Right renal pelvis (tissue), 4 donors: ENCODE measurements at places on chromosomes 6 and 20.

DNA sequence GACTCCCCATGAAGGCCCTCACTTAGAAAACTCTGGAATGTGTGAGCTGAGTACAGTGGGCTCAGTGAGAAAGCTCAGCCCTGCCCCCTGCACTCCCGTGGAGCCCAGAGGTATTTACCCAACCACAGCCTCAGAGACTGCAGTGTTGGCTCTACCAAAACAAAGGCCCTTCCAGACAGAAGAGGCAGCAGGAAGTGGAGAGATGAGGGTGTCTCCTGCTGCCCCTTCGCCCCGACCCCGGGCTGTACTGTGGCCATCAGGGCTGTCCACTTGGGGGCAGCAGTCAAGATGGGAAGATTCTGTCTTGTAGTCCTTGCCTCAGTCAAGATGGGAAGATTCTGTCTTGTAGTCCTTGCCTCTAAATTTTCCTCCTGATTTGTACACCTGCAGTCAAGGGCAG lies 341.3 kb downstream of the TAF4 start:
- DNase-seq = no peak

DNA sequence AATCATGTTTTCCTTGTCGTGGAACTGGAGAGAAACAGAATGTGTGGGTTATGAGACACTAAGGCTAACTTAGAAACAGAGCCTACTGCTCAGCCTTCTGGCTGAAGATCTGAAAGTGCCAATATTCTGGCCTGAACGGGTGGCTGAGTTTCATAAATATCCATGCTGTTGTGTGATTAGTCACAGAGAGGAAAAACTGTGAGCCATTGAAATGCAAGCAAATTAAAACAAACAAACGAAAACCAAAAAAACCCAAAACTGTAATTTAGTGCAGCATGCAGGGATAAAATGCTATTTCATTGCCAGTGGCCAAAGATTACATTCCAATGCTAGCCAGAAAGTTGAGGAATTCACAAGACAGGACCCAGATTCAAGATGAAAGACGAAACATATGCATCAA lies 315.1 kb downstream of the UBE3D start:
- no peak for DNase-seq

- DNase-seq = no peak
Observed at GRCh38 chr20:30598460-30599230, 658.8 kb upstream of the DEFB115 start.

- no peak for DNase-seq
Observed at GRCh38 chr20:40741507-40742106, 52.6 kb upstream of the MAFB start.

DNA sequence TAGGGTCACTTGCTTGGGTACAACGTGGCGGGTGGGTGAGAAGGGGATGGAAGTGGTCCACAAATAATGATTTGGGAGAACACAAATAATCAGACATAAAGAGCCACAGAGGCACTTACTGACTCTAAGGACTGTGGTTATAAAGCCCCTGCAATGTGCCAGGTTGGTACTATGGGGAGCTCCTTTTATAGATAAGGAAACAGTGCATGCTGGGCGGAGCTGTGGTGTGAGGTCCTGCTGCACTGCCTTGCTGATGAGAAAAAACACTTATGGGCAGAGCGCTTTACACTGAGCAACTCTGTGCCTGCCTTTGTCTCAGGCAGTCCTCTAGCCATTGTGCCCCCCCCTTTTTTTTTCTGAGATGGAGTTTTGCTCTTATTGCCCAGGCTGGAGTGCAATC lies 29.1 kb upstream of the SCRT2 start:
- DNase-seq = no peak

DNA sequence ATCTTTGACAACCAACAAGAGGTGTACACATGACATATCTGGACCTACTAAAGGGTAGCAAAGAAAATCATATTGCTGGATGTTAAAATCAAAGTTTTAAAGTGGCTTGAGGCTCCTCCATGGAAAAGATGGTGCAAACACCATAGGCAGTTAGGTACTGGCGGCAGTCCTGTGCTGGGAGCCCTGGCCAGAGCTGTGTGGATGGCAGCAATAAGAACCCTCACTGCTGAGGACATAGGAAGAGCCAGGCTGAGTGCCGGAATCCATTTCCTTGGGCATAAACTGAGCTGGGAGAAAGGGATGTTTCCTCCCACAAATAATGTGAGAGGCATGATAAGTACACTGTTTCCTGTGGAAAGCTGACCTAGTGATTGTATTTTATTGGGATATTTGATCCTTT lies 89.9 kb downstream of the ARID1B start:
- no peak for DNase-seq

DNA sequence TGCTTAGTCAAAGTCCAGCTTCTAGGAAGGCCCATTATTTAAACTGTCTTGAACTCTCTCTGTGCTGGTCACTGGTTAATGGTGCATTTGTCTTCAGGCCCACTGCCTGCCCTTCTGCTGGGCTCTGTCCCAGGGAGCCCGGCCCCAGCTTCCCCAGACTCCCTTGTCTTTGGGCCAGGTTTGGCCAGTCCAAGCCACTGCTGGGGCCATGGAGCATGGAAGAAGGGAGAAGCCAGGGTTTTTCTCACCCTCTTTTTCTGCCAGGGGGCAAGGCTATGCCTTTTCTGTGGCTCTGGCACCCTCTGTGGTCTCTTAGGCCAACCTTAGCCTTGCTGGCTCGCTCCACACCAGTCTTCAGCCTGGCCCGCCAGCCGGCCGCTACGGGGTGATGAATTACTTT lies 390.0 kb upstream of the SULF2 start:
- DNase-seq = no peak

DNA sequence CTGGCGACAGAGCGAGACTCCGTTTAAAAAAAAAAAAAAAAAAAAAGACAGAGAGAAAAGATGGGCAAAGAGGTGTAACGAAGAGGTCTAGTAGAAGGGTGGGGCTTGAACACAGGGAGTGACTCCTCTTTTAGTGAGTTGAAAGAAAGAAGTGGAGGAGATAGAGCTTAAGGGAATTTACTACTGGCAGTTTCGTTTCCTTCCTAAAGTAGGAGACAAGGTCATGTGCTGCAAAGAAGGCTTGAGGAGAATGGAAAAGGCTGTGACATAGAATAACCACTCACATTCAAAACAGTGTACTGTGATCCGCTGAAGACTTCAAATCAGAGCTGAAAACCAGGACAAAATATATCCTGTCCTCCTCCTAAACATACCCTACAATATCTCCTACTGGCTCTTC lies 63.8 kb upstream of the EIF2S2 start:
- no peak for DNase-seq

DNA sequence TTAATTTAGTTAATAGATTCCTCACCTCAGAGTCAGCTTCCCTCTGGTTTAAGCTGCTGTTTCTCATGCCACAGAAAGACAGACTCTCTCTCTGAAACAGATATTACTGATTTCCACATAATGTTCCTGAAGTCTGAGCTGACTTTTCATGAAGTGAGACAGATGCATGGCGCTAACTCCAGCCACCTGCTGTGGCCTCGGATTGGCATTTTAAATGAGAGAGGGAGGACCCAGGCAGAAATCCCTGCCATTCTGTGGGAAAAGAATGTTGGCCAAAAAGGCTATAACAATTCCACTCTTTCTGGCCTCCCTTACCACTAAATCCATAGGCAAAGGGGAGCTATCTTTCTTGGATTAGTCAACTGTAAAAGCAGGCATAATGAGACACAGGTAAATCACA lies 354.1 kb upstream of the CDH4 start:
- DNase-seq = no peak

DNA sequence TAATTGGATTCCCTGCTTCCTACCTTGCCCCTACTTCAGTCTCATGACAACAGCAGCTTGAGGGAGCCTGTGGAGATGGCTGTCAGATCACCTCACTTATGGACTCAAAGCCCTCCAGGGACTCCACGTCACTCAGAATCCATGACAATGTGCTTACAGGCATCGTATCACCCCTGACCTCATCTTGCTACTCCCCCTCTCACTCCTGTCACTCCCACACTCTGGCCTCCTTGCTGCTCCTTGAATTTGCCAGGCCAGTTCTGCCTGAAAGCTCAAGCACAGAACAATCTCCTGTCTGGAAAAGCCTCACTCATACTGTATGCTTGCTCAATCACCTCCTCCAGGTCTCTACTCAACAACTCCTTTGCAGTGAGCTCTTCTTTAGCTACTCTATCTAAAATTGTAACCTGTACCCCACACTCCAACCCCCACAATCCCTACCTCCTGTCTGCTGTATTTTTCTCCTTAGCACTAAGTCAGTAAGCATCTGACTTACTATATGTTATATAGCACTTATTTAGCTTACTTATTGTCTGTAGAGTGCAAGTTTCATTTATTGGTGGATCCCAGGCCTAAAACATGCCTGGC lies 10.7 kb upstream of the GSTA4 start:
- no peak for DNase-seq

- DNase-seq = no peak
Observed at GRCh38 chr6:150619275-150619674, 19.6 kb downstream of the PLEKHG1 start.

DNA sequence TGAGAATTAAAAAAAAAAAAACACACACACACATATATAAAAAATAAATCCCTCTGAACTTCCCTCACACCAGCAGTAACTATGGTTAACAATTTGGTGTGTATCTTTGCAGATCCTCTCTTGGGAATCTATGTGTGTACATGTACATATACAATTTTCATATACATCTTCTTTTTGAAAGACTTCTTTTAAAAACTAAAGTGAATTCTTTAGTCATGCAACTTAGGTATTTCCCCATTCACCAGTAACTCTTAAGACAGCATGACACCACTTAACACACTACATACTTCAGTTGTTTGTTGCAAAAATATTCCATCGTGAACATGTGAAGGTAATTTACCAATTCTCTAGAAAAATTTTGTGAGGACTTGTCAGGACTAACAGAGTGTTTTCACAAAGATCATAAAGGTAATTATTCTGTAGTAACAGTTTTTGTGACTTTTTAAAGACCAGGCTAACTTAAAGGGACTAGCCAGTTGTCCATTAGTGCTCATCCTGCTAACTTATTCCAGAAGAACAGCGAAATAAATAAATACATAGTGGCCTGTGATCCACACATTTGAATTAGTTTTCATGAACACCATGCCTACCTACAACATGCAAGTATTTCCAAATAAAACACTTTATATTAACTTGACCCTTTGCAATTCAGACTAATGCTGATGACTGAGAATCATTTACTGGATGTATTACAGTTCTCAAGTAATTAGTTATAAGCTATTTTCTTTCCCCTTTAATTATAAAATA lies 12.1 kb downstream of the RBM39 start:
- DNase-seq = no peak

- no peak for DNase-seq
Observed at GRCh38 chr6:25617997-25618396, 34.0 kb upstream of the SCGN start.

GRCh38 chr6:33585403-33586107 lies 5.5 kb upstream of the BAK1 start:
- no peak for DNase-seq

DNA sequence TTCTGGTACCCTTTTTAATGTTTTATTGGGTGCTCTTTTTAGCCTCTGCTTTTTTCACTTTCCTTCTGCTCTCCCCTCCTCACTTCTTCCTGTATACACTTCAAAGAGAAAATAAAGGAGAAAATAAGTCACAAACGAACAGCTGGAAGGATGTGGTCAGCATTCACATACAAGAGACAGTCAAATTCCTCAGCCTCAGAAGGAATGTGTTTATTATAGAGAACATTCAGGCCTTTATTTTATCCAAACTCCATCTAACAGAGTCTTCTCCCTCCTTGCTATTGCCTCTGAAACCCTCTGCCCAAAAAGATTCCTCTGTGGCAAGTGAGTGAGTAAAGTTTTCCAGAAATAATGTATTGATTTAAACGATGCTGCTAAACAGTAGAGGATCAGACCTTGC lies 490.4 kb downstream of the FRK start:
- no peak for DNase-seq

DNA sequence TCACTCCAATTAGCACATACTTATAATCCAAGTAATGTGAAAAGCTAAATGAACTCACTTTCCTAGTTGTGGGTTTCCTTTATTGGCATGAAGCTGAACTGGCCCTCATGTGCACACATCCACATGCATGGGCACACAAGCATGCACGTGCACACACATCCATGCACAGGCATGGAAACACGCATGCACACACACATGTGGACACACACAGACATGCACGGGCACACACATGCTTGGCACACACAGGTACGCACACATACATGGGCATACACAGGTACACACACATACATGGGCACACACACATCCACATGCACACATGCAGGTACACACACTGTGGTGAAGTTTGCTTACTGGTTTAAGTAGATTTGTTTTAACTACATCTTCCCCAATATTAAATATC lies 23.8 kb downstream of the SYNDIG1 start:
- DNase-seq = no peak

DNA sequence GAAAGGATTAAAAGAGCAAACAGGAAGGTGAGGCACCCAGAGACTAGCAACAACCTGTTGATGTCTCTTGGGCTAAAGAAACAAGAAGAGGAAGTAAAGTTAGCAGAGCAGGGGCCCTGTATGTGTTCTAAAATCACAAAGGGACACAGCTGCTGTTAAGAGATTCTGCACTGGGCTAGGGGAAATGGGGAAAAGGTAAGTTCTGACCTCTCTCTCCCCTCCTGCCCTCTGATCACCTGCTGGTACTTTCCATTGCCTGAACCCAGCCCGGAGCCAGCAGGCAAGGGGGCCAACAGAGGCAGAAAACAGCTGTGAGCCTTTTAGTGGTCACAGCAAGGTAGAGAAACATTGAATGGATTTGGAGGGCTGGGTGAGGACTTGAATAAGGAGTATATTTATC lies 13.5 kb upstream of the CNR1 start:
- DNase-seq = no peak

- DNase-seq = peak; percentile 12
Observed at GRCh38 chr6:134379076-134379475, 61.2 kb upstream of the SGK1 start.

- DNase-seq = no peak
Observed at GRCh38 chr20:4997222-4997621, 4.1 kb downstream of the SLC23A2 start.

- DNase-seq = no peak
Observed at GRCh38 chr6:143517447-143517773, 5.9 kb upstream of the FUCA2 start.

- DNase-seq = no peak
Observed at GRCh38 chr6:20031342-20031741, 180.9 kb downstream of the MBOAT1 start.

GRCh38 chr6:144543006-144543871 lies 258.1 kb downstream of the UTRN start:
- DNase-seq = no peak

- no peak for DNase-seq
Observed at GRCh38 chr20:3070725-3071124, 695 bp upstream of the OXT start.

- DNase-seq = no peak
Observed at GRCh38 chr20:23928788-23929187, 49.2 kb upstream of the CST5 start.

DNA sequence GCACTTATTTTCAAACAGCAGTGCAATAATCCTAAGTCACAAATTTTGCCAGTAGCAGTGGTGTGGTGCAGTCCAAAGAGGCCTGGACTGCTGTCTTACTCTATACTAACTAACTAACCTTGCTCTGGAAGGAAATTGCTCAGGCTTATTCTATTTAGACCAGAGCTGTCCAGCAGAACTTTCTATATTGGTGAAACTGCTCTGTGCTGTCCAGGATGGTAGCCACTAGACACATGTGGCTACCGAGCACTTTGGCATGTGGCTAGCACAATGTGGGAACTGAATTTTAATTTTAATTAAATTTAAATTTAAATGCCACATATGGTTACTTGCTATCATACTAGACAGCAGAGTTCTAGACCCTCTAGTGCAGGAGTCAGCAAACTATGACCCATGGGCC lies 27.1 kb upstream of the FBXO9 start:
- no peak for DNase-seq

GRCh38 chr6:71599359-71599758 lies 287.0 kb upstream of the RIMS1 start:
- DNase-seq = no peak

GRCh38 chr6:11848346-11848651 lies 69.7 kb upstream of the ADTRP start:
- DNase-seq = no peak
